ENCODE measurements at places on chromosomes 5 and 9. TPM values are rescaled to one million over a fixed set of nuclear protein-coding genes. Genes with fewer than 3 reads are reported as not detected.

Gene SHLD3
- 2.2 TPM for total RNA-seq

- DNase-seq, result no peak
Measured at GRCh38 chr5:154840435-154841272, 9.7 kb downstream of the FAXDC2 start.

- DNase-seq, result no peak
Measured at GRCh38 chr5:33334829-33335228, 105.9 kb upstream of the TARS1 start.

DNA sequence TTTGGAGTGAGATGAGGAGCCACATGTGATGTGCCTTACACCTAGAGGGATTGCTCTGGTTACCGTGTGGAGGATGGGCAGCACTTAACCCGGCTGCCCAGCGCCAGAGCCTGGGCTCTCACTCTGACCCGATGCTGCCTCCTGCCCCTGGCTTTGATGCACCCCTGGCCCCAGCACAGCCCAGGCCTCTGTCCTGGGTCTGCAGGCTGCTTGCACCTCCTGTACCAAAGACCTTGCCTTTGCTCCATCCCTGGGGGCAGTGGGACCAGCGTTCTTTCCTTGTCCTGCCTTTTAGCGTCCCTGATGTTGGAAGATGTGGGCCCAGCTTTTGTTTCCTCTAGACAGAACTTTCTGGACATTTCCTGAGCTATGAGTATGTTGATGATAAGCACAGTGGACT lies 40.4 kb downstream of the FGF18 start:
- no peak for DNase-seq

DNA sequence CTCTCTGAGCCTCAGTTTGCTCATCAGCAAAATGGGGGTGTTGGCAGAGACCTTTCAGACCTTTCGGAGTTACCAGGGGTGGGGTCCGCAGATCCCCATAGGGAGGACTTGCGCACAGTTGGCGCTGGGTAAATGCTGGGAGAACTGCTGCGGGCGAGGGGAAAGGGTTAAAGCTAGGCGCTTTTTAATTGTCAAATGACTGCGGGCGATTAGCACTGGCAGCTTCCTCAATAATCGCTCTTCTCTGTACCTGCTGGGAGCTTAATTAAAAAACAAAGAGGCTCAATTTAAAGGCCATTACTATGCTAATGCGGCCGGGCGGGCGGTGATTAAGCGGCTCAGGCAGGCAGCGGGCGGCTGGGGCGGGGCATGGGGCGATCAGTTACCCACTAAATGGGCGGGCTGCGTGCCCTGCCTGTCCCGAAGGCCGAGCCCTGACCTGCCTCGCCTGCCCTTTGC lies 63.0 kb downstream of the LMX1B start:
- no peak for DNase-seq
